M059J (cell line): ENCODE measurements at places on chromosomes 1 and 21. TPM values are rescaled to one million over a fixed set of nuclear protein-coding genes. Genes with fewer than 3 reads are reported as not detected.

- peak; percentile 14 for DNase-seq
These were observed 8.1 kb downstream of the SOD1 start for GRCh38 chr21:31667639-31668038.

GRCh38 chr21:25188677-25189079, 418.6 kb downstream of the MRPL39 start:
- no peak for DNase-seq

DNA sequence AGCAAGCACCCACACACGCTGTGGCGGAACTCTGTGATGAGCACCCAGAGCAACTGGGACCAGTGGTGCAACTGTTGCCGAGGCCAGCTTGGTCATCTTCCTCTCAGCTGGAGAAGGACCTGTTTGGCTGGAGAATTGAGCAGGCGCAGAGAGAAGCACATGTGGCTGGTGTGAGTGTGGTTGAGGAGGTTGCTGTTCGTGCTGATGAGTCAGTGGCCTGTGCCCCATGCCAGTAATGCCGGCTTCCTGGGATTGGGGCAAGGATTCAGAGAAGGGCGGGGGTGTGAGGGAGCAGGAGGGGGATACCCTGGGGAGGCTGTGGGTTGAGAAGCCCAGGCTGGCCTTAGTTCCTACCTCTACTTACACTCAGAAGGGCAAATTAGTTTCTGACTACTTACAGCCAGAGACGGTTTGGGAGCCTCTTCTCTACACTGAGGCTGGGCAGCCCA, 57.5 kb upstream of the EPS8L3 start:
- peak; percentile 98 for DNase-seq

GRCh38 chr1:203888807-203889251, 27.4 kb downstream of the SNRPE start:
- DNase-seq = peak; percentile 82

- DNase-seq = peak; percentile 51
These were observed 46.8 kb downstream of the PTPRU start for GRCh38 chr1:29282924-29283803.

DNA sequence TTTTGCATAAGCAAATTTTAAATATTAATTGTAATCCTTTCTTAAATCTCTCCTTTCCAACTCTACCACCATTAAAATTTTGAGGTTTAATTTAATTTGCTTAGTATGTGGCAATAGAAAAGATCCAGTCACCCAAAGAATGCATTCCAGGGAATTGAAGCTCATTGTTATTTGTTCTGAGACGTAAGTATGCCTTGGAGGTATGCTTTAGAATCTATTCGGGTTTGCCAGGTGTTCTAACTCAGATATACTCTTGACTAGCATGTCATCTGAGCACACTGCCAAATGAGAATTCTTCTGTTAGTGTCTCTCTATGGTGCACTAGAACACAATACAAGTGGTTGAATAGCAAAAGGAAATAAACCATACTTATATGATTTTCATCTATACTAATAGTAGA, 813.6 kb upstream of the ADGRL2 start:
- DNase-seq = no peak

DNA sequence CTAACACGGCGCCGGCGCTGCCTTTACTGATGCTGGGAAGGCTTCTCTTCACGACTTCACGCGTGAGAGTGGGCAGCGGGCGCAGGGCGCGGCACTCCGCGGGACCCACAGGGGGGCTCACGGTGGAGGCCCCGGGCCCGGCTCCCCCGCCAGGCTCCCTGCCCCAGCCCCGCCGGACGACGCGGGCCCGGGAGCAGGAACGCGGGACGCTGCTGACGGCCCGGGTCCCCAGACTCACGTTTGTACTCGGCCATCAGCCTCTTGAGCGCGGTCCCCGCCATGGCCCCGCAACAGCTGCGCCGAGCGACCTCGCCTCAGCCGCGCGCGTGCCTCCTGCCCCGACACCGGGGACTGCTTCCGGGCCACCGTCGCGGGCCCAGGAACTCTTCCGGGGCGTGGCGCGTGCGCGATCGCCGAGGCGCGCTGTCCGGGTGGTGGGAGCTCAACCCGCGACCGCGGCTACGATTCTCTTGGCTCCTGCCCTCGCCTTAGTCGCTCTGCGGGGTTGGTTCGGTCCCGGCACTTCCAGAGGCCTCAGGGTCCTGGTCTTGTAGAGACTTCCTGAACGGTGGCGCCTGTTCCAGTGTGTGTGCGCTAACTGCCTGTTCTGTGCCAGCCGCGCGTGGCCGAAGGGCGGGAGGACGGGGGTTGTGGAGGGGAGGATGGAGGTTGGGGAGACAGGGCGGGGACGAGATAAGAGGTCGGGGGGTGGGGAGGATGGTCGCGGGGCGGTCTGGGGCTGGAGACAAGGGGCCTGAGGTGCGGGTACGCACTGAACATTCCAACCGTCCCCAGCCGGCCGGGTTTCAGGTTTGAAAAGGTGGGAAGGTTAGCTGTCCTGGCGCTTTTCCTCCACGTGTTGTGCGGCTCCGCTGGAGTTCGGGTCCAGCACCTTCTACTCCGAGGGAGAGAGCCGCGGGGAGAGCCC, at the start of gene UBE2G2:
Gene UBE2G2, minus strand, starts transcription at position 353 of the 928 bp plus-strand sequence. Its CDS starts 72 bp downstream, at position 281.
- DNase-seq = peak; percentile 78

DNA sequence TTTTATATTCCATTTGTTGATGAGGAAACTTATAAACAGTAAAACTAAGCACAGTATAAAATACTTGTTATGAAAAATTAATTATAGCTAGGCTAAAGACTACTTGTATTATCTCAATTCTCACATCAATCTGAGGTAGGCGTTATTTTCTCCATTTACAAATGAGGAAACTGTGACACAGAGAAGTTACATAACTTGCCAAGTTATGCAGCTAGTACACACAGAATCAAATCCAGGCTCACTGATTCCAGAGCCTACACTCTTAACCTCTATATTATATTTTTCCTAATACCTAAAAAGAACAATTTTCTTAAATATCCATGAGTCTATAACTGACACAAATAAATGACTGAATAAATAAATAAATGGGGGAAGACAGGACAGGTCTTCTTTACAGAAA, 11.2 kb upstream of the VPS45 start:
- no peak for DNase-seq

GRCh38 chr1:14778898-14779865, 180.7 kb downstream of the KAZN start:
- peak; percentile 24 for DNase-seq

DNA sequence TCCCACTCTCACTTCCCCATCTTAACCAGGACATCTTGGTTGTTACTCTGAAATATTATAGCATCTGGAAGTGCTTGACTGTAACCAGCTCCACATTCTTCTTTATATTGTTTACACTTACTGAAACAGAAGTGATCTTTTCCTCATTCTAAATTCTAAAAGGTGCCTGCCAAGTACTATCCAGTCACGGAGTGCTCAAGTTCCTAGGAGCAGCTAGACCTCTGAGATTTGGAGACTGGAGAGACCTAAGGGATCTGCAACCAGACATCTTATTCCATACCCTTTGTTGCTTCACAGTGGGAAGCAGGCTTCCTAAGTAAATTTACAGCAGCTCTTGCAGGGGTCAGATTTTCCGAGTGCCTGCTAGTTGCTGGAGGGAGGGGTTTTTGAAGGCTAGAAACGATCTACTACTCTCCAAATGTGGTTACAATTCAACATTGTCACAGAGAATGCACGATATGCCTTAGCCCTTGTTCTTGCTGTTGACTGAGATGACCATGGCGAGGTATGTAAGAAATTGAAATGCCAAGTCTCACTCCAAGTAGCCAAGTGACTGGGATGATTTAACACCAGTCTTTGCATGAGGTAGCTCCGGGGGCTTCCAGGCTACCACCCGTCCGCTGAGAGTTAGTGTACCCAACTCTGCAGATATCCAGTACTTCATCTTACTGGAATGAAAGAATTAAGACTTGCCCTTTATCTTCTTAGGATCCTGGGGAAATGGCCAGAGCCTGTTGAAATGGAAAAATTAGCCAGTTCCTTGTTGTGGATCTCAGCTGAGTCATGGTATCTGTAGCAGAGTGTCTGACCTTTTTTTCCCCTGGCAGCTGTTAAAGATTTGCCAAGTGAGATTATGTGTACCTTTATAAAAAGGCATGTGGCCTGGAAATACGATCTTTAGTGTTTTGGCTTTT, 150.8 kb downstream of the MAST2 start:
- peak; percentile 86 for DNase-seq

DNA sequence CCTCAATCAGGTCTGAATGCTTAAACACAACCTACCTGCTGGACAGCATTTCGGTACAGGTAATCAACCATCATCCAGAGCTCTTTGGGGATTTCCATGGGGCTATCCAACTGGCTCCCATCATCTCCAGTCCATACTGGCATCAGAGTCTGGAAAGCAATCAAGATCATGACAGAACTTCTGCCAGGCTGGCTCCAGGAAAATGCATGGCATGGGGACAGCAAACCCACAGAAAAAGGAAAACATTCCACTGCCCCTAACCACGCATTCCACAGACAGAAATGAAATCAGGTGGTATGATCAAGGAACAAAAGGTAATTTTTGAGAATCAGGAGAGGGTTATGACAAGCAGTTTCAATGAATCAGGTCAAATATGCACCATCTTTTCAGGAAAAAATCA, 9.1 kb upstream of the MTF1 start:
- peak; percentile 14 for DNase-seq

DNA sequence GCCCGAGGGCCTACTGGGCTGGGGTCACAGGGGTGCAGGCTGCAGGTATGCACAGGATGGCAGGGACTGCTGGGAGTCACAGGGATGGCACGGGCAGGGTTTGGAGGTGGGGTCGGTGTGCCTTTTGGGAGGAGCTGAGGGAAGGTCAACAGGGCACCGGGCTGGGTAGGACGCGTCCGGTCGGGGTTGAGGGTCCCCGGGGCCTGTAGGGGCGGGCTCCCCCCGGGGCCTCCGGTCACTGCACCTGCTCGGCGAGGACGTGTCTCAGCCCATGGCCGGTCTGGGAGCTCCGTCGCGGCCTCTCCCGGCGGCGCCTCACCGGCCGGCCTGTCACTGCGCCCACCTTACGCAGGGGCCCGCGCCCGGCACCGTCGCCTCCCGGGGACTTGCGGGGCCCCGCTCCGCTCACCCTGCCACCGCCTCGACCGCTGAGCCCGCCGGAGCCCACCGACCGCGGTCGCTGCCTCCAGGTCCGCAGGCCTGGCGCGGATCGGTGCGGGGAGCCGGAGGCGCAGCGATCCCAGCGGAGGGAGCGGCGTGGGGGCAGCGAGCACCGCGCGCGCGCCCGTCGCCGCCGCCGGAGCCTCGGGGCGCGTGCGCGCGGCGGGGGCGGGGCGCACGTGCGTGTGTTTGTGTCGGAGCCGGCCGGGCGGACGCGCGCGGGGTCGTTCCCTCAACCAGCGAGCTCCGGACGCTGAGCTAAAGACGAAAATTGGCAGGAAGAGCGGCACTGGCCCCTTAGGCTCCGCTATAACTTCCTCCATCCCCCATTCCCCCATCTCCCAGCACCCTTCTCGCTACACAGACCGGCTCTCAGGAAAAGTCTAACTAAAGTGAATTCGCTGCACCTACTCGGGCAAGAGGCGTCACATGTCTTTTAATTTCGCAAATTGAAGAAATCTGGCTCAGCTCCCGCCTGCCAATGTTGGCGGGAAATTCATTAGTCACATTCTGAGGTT, at the start of gene AMIGO1:
Gene AMIGO1, minus strand, starts transcription at position 552 of the 959 bp plus-strand sequence. CDS start 815 bp downstream, outside the sequence.
- peak; percentile 40 for DNase-seq

Gene SNX7
- total RNA-seq = 50.1 and 62.8 TPM in 2 replicates

Gene IL20
- not detected in 2 replicates for total RNA-seq

Gene ZFYVE9
- total RNA-seq = 9.2 and 13.5 TPM in 2 replicates

Gene TTC39A
- 0.67 and 2.0 TPM in 2 replicates for total RNA-seq

Gene TCEA3
- 0.07 and 0.30 TPM in 2 replicates for total RNA-seq

Gene CHI3L1
- not detected in 2 replicates for total RNA-seq
